ENCODE measurements at places on chromosomes 6 and 20.

- no peak for DNase-seq
Measured at GRCh38 chr20:17482536-17482935, 48.6 kb downstream of the BFSP1 start.

DNA sequence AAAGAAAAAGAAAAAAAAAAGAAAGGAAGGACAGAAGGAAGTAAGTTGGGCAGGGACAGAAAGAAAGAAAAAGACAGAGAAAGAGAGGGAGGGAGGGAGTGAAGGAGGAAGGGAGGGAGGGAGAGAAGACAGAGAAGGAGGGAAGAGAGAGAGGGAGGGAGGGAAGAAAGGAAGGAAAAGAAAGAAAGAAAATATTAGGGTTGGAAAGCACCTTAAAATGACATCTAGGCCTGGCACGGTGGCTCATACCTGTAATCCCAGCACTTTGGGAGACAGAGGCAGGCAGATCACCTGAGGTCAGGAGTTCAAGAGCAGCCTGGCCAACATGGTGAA lies 33.2 kb downstream of the FASTKD5 start:
- DNase-seq: no peak

DNA sequence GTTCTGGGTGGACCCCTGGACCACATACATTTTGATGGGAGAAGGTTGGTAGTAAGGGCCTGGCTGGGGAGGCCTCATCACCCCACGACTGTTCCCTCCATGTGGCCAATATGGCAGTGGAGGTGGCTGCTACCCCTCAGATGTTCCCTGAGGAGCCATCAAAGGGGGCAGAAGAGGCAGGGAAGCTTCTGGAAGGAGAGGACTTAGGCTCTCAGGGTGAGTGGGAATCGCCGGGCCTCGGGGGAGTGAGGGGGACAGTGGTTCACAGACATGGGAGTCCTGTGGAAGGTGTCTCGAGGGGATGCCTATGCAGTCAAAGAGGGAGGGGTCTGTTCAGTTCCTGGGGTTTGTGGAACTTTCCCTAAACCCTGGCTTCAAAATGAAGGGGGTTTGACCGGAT lies 32.9 kb upstream of the FRMD1 start:
- DNase-seq: no peak

DNA sequence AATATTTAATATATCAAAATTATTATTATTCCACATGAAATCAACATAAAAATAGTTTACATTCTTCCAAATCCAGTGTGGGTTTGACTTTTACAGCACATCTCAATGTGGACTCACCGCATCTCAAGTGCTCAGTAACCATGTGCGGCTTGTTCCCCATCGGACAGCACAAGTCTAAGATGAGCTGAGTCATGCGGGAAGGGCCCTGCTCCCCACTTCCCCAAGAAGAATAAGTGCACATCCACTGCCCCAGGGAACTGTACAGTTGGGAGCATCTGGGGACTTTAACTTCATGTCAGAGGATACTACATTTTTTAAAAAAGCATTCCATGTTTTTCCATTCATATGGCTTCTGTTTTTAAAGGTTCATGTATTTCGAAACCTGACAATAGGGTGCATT lies 325.6 kb downstream of the BTBD3 start:
- no peak for DNase-seq

- DNase-seq: no peak
Measured at GRCh38 chr6:141484711-141485110, 648.0 kb upstream of the GJE1 start.

GRCh38 chr6:43242908-43243663 lies at the start of gene TTBK1:
Gene TTBK1 (plus strand): TSS chr6:43243481. CDS start chr6:43246661, 3,180 bp downstream.
- no peak for DNase-seq

DNA sequence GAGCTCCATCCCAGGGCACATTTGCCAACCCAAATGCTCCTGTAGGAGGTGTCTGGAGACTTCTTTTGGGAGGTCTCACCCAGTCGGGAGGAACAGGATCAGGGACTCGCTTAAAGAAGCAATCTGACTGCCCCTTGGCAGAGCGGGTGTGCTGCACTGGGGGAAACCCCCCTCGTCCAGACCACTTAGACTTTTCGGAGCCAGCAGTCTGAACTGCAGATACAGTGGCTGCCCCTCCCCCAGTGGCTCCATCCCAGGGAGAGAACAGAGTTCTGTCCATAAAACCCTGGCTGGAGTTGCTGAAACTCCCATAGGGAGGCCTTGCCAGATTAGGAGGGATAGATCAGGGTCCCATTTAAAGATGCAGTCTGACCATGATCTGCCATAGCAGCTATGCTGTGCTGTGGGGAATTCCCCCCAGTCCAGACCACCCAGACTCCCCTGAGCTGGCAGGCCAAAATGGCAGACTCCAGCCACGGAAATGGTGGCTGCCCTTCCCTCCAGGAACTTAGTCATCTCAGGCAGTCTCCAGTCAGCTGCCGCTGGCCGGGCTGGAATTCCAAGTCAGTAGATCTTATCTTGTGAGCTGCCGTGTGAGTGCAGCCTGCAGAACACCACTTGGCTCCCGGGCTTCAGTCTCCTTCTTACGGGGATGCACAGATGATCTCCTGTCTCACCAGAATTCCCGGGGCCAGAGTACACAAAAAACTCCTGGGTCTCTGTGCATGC lies 278.1 kb upstream of the SASH1 start:
- DNase-seq: no peak

DNA sequence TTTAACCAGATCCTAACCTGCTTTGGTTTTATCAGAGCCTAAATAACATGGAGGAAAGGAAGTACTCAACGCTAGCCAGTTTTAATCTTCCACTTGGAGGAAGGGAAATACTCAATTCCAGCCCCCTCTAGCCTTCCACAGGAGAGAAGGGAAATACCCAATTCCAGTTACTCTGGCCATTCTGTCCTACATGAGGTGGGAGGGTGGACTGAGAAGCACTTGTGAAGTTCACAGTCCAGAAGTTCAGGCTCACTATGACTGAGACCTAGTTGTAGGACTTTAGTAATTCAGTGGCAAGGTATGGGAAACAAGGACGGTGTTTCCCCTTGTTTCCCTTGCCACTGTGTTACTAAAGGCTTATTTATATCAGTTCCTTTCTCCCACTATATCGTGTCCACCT lies 672.0 kb downstream of the RFPL4B start:
- no peak for DNase-seq

- no peak for DNase-seq
Measured at GRCh38 chr20:40843251-40843650, 154.2 kb upstream of the MAFB start.

- no peak for DNase-seq
Measured at GRCh38 chr6:167705211-167705750, 121.4 kb upstream of the AFDN start.

- no peak for DNase-seq
Measured at GRCh38 chr20:35771367-35771688, 487 bp upstream of the PHF20 start.

GRCh38 chr6:43759136-43759906 lies 10.7 kb upstream of the VEGFA start:
- DNase-seq: no peak
